PC-9 (cell line): ENCODE measurements at places on chromosomes 3 and 15. TPM values are rescaled to one million over a fixed set of nuclear protein-coding genes. Genes with fewer than 3 reads are reported as not detected.

- no peaks in the 10 kb centered on the region for H3K27me3 ChIP-seq
- H3K36me3 ChIP-seq, result no peaks in the 10 kb centered on the region
- H3K4me1 ChIP-seq, result no peaks in the 10 kb centered on the region
- H3K27ac ChIP-seq, result no peak overlapping the region
Measured at GRCh38 chr3:61518590-61518989, 42.8 kb upstream of the PTPRG start.

- DNase-seq, result no peak
- peaks cover 19% of the 10 kb centered on the region for H3K4me1 ChIP-seq
- H3K36me3 ChIP-seq, result no peaks in the 10 kb centered on the region
- no peaks in the 10 kb centered on the region for H3K27me3 ChIP-seq
- H3K4me3 ChIP-seq, result no peak overlapping the region
Measured at GRCh38 chr3:96267577-96267976, 546.8 kb upstream of the EPHA6 start.

DNA sequence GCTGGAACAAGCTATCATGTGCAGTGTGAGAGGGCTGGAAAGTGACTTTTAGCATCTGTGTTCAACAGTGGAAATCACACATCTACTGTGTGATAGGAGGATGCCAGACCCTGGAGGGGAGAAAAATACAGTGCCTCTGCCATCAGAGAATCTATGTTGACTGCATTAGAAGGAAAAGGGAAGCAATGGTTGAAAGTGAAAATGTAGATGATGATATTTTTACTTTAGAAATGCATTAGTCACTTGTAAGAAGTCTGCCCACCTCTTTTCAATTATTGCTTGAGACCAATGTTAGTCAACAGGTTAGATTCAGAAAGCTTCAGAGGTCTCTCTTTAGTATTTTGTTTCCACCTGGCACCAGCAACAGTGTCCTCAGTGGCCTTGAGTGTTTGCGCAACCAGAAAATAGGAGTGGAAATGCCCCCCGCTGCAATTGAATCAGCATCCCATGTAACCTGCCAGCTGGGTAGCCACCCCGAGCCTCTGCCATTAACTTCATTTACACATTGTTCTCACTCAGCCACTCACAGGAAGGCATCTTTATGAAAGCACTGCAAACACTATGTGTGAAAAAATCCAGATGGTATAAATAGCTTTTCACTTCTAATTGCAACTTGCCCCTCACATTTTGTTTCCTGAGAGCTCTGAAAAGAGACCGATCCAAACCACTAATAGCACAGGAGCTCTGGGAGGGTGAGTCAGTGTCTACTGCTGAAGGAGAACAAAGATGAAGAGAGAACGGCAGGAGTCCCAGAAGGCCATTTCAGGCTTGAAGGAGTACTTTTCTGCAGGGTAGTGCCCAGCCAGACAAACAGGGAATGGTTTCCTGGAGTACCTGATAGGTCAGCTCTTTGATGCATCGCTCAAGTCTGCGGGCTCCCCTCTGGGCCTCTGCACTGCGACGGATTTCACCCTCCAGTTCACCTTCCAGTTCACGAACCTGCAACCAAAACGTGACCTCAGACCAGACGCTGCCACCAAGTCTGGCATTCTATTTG is 92.1 kb downstream of the HHLA2 start:
- no peaks in the 10 kb centered on the region for H3K36me3 ChIP-seq
- no peak overlapping the region for H3K27ac ChIP-seq
- DNase-seq, result no peak
- H3K4me1 ChIP-seq, result 0 out of 2 replicates have a peak, but pooled peaks cover 5% of the 10 kb centered on the region
- no peaks in the 10 kb centered on the region for H3K27me3 ChIP-seq

Gene EXD1
- 0.70 TPM in 1 of 2 replicates, not detected in the other for total RNA-seq

Gene PLSCR4
- 8.3 and 8.4 TPM in 2 replicates for total RNA-seq

GRCh38 chr3:167493244-167493643 is 19.4 kb upstream of the SERPINI2 start:
- no peak overlapping the region for H3K4me3 ChIP-seq
- no peaks in the 10 kb centered on the region for H3K27me3 ChIP-seq
- DNase-seq, result no peak
- H3K36me3 ChIP-seq, result no peaks in the 10 kb centered on the region

- no peak overlapping the region for H3K4me3 ChIP-seq
- DNase-seq, result no peak
- no peaks in the 10 kb centered on the region for H3K36me3 ChIP-seq
- no peaks in the 10 kb centered on the region for H3K27me3 ChIP-seq
Measured at GRCh38 chr3:81554388-81554787, 207.1 kb downstream of the GBE1 start.

DNA sequence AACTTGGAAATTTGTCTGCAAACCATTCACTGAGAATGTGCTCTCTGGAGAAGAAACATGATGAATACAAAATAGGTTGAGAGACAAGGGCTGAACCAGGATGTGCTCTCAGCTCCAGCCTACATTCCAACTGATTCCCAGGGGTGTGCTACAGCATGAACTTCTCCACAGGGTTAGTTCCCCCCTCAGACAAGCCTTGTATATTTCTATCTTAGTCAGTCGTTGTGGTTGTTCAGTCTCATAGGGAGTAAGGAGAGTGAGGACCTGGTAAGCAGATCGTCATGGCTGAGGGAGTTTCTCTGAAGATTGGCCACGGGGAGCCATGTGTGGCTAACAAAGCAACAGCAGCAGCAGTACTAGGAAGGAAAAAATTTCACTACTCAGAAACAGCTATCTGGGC is 919.7 kb upstream of the CADM2 start:
- no peak for DNase-seq
- H3K27me3 ChIP-seq, result no peaks in the 10 kb centered on the region
- H3K27ac ChIP-seq, result no peak overlapping the region
- no peak overlapping the region for H3K4me3 ChIP-seq

GRCh38 chr3:145716519-145716918 is 444.5 kb downstream of the PLOD2 start:
- no peaks in the 10 kb centered on the region for H3K27me3 ChIP-seq
- H3K36me3 ChIP-seq, result no peaks in the 10 kb centered on the region
- H3K27ac ChIP-seq, result no peak overlapping the region
- no peaks in the 10 kb centered on the region for H3K4me1 ChIP-seq

Gene MME
- 1.7 and 2.1 TPM in 2 replicates for total RNA-seq

DNA sequence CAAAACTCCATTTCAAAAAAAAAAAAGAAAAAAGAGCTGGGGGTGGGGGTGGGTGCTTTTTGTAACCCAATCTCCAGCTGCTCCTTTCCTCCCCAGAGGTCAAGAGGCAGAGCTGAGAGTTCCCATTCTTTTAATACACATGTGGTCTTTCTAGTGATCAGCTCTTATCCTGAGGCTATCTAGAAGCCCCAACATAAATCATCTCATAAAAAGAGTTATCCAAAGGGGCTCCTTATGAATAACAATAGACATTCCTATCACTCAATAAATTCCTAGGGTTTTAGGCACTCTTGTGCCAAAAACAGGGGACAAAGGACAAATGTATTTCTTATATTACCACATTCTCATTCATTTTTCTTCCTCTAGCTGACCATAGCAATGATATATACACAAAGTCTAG is 25.1 kb upstream of the GAP43 start:
- no peak overlapping the region for H3K4me3 ChIP-seq
- H3K27ac ChIP-seq, result no peak overlapping the region
- no peaks in the 10 kb centered on the region for H3K4me1 ChIP-seq
